DMS79 treated with DMSO at 0.1 percent for 48 hours (cell line): ENCODE measurements at places on chromosomes 7 and 10.

- no peak for DNase-seq
Observed at GRCh38 chr10:10038348-10038747, 979.3 kb upstream of the CELF2 start.

DNA sequence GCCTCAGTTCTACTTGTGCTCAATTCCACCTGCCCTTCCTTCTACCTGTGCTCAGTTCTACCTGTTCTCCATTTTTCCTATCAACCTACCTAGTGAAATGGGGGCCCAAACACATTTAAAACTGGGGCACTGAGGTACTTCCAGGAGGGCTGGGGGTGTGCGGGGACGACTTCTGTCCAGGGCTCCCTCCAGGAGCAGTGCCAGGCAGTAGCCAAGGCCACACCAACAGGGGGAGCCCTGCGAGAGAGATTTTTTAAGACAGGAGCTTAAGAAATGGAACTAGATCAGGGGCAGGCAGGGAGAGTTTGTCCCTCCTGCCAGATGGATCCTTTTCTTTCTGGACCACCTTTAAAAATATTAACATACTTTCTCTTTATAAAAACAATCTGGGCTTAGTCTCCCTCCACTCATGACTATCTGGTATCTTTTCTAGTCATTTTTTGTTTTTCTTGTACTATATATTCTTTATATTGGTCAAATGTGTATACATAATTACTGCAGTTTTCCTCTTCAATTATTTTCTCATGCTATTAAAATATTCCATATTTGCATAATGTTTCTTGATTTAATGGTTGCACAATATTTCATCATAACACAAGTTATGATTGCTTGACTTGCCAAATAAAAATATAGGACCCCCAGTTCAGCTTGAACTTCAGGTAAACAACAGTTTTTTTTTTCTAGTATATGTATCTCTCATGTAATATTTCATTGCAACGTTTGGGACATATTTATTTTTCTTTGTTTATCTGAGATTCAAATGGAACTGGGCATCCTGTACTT is 47.3 kb upstream of the INSYN2A start:
- DNase-seq: no peak

DNA sequence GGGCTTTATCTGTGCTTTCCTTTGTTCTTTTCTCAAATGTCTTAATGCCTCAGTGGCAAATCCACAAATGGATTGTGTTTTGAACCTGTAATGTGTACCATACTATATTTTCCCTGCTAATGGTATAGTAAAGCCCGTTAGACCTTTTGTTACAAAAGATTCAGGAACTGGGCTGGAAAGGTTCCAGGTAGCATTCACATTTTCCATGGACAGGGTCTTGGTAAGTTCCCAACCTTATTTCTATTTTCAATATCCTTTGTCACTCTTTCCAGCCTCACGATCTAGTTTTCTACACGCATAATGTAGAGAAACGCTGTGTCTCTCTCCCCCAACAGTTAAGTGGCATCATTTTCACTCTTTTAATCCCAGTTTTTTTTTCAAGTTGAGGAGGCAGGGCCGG is 153.0 kb downstream of the PLCE1 start:
- DNase-seq: no peak

GRCh38 chr7:157009778-157010587 is 480 bp downstream of the MNX1 start:
- DNase-seq: no peak

DNA sequence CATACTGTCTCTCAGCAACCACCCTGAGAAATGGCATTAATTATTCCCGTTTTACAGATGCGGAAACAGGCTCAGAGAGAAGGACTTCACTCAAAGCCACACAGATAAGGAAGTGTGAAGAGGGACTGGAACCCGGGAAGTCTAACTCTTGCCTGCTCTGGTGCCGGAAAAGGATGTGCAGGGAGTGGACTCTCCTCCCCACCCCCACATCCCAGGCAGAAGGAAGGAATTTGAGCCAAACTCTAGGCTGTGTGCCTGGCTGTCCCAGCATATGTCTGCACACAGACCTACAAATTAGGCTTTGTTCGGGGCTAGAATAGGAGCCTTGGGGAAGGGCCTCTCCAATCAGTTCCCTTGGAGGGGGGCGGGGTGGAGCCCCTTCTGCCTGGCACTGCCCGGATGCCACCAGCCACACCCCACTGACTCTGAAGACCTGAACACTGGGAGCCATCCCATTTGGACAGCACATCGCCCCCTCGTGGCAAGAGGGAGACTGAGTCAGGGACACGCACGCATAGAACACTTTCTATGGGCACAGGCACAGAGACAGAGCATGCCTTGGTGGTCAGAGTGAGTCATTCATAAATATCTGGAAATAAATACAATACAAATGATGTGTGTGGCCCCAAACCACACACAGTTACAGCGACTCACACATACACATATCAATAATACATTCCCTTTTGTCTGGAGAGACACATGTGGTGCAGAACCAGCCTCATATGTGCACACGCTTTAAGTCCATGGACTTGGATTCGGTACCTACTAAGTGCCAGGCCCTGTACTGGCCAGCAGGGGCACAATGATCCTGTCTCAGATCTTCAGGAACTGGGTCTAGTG is 13.1 kb downstream of the LZTS2 start:
- DNase-seq: peak; percentile 21

DNA sequence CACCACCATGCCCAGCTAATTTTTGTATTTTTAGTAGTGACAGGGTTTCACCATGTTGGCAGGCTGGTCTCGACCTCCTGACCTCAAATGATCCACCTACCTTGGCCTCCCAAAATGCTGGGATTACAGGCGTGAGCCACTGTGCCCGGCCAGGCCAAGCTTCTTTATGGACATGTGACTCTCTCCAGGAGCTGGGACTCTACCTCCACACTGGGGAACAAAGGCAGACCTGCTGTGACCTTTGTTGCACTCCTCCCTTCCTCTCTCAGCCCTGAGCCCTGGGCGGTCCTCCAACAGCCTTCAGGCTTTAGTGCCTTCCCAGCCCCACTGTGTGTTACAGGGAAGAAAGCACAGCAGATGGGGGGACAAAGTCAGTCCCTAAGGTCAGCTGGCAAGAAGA is 55.0 kb upstream of the DUSP5 start:
- no peak for DNase-seq

- DNase-seq: no peak
Observed at GRCh38 chr10:74377476-74377875, 226.5 kb downstream of the ADK start.

GRCh38 chr10:28853195-28853594 is 175.9 kb downstream of the BAMBI start:
- no peak for DNase-seq

GRCh38 chr10:114541081-114541796 is 116.8 kb downstream of the ABLIM1 start:
- DNase-seq: no peak

GRCh38 chr7:135414850-135415439 is 95.0 kb downstream of the CNOT4 start:
- DNase-seq: no peak

DNA sequence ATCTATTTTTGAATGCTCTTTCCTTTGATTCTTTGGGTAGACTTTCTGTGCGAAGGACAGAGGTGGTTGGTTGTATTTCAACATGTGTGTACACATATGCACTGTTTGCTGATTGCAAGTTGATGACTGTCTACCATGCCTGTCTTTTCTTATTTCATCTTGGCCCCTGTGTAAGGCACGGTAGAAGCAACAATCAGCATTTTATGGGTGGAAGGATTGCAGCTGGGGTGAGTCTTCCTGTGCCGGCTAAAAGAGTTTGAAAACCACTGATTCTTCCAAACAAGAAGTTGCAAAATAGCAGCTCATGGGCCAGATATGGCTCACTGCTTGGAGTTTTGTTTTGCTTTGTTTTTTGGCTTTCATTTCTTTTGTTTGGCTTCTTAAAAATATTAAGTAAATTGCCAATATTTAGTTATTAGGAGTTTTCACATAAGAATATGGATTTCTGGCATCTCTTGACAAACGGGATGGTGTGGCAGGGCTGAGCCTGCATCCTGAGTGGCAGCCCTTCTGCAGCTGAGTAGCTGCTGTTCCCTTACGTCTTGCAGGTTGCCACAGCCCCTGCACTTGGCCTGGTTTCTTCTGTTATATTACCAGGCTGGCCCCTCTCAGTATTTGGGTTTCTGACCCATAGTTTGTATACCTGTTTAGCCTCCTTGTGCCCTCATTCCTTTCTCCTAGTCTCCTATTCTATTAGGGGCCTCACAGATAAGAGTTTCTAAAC is 7.2 kb downstream of the ZNF862 start:
- no peak for DNase-seq
